Occipital lobe (tissue), 3 donors: ENCODE measurements at places on chromosomes 1 and 21.

DNA sequence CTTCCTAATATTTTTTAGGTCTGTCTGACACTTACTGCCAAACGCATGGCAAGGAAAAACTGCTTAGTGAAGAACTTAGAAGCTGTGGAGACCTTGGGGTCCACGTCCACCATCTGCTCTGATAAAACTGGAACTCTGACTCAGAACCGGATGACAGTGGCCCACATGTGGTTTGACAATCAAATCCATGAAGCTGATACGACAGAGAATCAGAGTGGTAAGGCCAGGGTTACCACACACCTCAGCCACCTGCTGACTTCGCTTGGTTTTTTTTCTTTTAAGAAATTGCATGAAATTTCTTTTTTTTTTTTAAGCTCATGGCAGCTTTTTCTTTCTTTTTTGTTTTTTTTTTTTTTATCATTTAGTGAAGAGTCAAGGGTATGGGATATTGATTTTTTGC, 17.2 kb downstream of the ATP1A1 start:
- no peak for DNase-seq

DNA sequence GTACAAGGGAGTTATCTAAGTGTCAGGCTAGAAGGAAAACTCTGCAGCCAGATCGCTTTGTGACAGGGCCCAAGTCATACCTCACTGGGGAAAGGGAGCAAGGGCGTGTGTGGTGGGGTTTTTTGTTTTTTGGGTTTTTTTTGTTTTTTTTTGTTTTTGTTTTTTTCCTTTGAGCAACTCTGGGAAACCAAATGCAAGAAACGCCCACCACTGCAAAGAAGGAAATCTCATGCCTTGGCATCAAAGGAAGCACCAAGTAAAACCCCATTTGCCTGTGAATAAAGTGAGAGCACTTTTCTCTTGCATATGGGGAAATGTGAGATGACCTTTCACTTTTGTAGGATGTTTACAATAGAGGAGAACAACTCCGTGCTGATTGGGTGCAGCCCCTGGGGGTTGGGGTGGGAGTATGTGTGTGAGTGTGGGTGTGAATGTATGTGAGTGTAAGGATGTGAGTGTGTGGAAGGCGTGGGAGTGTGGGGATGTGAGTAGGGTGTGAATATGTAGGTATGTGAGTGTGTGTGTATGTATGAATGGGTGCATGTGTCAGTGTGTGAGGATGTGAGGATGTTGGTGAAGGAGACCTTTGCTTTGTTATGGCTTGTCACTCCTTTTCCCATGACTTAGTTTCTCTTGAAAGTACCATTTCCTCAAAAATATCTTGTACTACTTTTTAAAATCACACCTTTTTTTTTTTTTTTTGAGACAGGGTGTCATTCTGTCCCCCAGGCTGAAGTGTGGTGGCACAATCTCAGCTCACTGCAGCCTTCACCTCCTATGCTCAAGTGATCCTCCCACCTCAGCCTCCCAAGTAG, 34.6 kb downstream of the IL12RB2 start:
- DNase-seq = no peak

DNA sequence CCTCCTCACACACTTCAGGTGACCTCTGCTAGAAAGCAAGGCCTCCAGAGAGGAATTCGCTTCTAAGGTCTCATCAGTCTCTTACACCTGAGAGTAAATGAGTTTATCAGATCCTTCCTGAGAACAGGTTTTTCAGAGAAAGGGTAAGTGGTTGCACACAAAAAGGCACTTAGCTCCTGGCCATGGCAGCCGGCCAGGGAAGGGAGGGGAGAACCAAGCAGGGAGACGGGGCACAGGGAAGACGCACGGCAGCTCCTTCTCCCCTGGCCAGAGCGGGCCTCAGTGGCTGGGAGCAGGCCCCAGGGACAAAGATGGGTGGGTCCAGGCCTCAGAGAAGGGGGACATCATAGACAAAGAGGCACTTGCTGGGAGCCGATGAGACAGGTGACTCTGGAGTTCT, 3.6 kb upstream of the TNNT2 start:
- DNase-seq = no peak

GRCh38 chr1:152244576-152245273, 20.7 kb upstream of the HRNR start:
- no peak for DNase-seq

- no peak for DNase-seq
These were observed 195.5 kb upstream of the DUSP10 start for GRCh38 chr1:221937155-221937953.

GRCh38 chr1:51070011-51070410, 32.0 kb upstream of the C1orf185 start:
- no peak for DNase-seq

GRCh38 chr1:234234199-234234598, 139.1 kb upstream of the COA6 start:
- no peak for DNase-seq

GRCh38 chr1:34165422-34165921, 442 bp upstream of the CSMD2 start:
- DNase-seq = no peak

- DNase-seq = peak; percentile 48
These were observed 11.7 kb downstream of the NKAIN1 start for GRCh38 chr1:31227891-31228568.

- no peak for DNase-seq
These were observed 413.9 kb downstream of the DUSP10 start for GRCh38 chr1:221327954-221328353.

GRCh38 chr1:168917309-168917708, 188.3 kb upstream of the DPT start:
- DNase-seq = no peak

DNA sequence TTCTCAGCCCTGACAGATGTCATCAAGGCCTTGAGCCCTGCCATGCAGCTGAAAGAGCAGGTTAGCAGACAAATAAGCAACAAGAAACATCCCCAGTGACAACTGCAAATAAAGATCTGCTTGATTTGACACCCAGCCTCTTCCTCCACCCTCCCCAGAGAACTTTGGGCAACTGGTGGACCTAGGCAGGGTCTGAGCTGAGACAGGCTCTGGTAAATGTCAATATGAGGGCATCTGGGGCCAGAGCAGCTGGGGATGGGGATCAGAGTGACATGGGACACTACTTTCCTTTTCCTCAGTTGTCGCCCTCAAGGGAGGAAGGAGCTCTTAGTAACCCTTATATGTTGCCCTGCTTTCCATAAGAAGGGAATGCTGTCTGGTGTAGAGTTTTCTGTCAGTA, 544.1 kb downstream of the NEGR1 start:
- no peak for DNase-seq

GRCh38 chr1:181554465-181554864, 71.1 kb downstream of the CACNA1E start:
- DNase-seq = no peak

DNA sequence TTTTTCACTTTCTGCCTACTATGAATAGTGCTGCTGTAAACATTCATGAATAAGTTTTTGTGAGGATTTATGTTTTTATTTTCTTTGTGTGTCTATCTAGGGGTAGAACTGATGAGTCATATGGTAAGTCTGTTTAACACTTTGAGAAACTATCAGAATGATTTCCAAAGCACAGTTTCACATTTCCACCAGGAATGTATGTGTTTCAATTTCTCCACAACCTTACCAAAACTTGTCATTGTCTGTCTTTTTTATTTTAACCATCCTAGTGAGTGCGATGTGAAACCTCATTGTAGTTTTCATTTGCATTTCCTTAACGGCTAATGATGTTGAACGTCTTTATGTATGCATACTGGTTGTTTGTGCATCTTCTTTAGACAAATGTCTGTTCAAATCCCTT, 23.5 kb downstream of the RNASEL start:
- DNase-seq = no peak

DNA sequence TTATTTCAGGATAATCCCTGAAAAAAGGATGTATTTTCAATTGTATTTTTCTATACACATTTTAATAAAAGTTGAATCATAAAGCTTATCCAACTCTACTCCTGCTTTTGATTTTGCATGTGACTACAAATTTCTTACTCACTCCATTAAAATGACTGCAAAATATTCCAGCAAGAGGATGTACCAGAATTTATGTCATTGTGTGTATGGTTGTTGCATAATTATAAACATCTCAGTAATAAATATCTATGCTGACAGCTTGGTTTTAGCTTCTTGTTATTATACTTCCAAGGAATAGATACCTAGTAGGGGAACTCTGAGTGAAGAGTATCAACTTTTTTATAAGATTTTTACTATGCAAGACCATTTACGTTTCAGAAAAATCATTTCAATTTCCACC, 463.2 kb upstream of the RUNX1 start:
- DNase-seq = no peak

DNA sequence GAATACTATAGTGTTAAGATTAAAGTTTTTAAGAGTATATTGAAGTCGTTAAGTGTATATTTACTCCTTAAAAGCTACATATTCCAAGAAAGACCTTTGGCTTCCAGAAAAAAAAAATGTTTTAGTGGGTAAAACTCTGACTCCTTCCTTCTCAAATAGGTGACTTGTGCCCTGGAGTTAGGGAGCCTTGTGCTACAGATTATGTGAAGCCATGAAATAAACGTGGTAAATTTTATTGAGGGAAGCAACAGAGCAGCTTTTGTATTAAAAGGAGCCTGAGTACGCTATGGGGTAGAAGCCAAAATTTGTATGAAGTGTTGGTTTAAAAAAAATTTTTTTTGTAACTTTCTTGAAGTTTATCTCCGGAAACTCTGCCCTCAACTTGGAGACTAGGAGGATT, 994 bp downstream of the RO60 start:
- no peak for DNase-seq

DNA sequence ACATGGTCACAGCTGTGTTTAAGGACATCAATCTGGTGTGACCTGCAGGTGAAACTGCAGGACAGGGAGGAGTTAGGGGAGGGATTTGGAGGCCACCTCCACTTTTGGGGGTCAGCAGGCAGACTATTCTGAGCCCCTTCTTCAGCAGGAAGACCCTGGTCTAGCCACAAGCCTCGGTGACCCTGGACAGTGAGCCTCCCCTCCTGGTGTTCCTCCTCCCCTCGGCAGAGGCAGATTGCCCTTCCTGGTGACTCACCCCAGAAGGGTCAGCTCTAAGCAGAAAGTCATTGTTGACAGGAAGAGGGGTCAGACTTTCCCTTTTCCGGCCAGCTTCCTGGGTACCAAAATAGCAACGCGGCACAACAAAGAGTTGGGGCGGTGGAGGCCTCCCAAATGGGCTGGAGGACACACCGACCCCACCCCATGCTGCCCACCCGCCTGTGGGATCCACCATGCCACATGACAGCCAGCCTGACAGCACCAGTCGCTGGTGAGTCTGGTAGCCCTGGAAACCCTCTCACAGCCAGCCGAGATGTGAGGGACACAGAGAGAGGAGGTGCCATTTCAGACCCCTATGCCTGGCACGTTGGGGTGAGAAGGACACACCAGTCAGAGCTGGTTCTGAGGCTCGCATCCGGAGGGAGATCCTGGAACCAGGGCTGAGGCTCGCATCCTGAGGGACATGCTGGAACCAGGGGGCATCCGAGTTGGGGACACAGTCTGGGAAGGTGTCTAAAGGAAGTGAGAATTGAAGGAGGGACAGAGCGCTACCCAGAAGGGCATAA, 14.7 kb upstream of the CSF1 start:
- DNase-seq = no peak

DNA sequence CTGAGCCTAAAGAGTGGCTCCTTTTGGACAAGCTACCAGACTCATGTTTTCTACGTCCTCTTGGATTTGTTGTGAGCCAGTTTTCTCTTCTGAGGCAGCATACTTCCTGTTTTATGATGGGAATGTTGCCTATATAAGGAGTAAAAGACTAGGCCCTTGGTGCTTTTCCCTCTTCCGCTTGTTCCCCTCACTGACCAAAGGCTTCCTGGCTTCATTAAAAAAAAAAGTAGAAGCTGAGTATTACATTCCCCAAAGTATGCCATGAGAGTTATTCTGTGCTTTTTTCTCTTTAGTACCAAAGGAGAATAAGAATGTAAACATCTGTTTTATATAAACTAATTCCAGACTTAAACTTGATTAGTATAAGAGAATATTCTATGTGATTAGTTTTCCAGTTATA, 6.5 kb upstream of the HMCN1 start:
- no peak for DNase-seq

DNA sequence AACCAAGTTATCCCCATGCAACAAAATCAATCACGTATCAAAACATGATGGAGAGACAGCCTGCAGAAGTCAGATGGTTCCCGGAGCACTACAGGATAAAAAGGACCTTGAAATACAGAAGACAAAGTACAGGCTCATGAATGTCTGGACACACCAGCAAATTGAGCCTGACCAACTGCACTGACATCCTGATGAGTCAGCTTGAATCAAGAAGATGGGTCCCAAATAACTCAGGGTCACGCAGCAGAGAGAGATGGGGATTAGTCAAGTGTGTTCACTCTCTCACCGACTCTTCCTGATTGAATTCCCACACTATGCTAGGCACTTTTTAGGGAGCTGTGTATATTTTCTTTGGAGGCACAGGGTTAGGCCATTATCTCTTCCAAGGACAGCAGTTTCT, 71.1 kb upstream of the DIRAS3 start:
- DNase-seq = no peak

- DNase-seq = no peak
These were observed 36.4 kb downstream of the RXRG start for GRCh38 chr1:165408518-165408917.

DNA sequence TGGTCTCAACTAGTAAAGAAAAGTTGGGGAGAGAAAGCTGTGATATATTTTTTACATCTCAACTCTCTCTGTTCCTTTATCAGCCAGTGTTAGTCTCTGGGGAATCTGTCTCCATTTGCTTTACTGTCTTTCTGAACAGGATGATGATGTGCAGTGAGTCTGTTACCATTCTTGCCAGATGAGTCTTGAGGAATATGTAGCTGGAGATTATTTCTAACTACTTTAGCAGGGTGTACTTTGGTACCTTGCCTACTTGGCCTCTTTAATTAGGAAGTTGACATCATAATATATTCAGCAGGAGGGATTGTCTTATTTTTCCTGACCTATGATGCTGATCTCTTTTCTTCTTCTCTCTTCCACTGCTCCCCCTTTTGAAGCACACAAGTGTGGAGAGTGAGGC, 15.7 kb upstream of the HAX1 start:
- no peak for DNase-seq

DNA sequence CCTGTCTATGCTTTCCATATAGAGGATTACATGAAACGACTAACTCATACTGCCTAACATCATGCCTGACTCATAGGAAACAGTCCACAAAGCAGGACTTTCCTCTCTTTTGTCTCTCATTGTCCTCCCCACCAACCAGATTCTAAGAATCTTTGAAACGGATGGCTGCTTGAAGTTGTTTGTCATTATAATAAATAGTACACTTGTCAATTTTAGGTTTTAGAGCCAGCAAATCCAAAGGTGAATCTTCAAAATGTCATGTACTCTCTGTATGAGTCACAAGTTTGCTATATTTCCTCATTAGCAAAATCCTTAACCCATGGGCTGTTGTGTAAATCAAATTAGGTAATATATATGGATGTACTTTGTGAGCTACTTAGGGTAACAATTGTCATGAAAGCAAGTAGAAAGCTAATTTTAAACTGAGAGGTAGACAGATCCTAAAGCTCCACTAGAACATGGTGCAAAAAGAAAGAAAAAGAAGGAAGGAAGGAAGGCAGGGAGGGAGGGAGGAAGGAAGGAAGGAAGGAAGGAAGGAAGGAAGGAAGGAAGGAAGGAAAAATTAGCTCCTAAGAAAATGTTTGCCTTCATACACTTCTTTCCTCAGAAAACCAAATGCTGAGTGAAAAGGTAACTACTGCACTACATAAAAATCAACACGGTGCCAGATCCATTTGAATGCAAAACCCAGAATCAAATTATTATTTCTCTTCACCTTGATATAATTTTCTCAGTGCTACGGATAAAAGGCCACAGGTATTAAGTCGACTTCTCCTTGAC, 129.5 kb upstream of the PRMT6 start:
- DNase-seq = no peak
